ENCODE measurements at places on chromosomes 2 and 18. TPM values are rescaled to one million over a fixed set of nuclear protein-coding genes. Genes with fewer than 3 reads are reported as not detected.
A peak's percentile ranks its signal among the peaks of the same experiment; 100 is the strongest.

The VWA3B gene
- total RNA-seq: not detected

The MARS2 gene
- total RNA-seq: 4.4 TPM

The ZNF396 gene
- 0.94 TPM for total RNA-seq

The GPR39 gene
- total RNA-seq: 1.0 TPM

The DNAJB2 gene
- 33.3 TPM for total RNA-seq

The DOCK10 gene
- total RNA-seq: 2.0 TPM

DNA sequence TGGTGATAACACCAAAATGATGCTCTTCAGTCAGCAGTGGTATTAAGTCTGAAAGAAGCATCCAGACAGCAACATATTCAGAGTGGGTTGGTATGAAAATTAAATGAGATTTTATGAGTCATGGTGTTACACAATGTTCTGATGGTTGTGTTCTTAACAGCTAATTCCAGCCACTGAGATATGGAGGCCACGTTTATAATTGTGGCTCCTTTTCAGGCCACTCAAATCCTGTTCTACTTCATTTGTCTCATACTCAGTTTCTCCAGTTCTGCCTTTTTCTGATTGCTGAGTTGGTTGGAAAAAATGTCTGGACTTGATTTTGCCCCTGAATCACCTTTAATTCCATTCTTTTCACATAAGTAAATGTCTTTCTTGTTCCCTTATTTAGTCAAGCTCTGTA lies 162.7 kb upstream of the COL3A1 start:
- no peak for DNase-seq

DNA sequence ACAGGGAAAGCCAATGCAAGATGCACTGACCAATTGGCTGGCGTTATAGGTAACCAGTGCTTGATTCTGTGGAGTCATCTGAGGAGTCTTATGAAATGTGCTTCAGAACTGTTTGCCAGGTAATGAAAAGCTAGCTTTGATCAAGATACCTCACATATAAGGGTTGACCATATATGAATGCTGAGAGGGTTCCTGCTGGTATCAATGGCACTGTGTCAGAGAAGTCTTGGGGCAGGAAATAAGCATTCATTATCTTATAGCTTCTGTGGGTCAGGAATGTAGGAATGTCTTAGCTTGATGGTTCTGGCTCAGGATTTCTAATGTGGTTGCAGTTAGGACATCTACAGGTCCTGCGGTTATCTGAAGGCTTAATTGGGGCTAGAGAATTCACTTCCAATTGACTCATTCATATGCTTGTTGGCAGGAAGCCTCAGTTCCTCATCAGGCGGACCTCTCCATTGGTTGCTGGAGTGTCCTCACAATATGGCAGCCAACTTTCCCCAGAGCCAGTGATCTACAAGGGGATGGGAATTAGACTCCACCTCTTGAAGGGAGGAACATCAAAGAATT lies 22.1 kb upstream of the TCF7L1 start:
- no peak for DNase-seq

DNA sequence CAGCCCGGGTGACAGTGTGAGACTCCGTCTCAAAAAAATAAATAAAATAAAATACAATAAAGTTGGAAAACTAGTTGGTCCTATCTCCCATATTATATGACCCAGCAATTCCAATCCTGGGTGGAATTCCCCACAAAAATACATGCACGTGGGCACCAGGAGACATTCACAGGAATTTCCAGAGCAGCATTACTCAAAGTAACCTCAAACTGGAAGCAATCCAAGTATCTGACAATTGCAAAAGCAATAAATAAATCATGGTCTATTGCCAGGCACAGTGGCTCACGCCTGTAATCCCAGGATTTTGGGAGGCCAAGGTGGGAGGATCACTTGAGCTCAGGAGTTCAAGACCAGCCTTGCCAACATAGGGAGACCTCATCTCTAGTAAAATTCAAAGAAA lies 101.2 kb upstream of the MAP4K4 start:
- no peak for DNase-seq

DNA sequence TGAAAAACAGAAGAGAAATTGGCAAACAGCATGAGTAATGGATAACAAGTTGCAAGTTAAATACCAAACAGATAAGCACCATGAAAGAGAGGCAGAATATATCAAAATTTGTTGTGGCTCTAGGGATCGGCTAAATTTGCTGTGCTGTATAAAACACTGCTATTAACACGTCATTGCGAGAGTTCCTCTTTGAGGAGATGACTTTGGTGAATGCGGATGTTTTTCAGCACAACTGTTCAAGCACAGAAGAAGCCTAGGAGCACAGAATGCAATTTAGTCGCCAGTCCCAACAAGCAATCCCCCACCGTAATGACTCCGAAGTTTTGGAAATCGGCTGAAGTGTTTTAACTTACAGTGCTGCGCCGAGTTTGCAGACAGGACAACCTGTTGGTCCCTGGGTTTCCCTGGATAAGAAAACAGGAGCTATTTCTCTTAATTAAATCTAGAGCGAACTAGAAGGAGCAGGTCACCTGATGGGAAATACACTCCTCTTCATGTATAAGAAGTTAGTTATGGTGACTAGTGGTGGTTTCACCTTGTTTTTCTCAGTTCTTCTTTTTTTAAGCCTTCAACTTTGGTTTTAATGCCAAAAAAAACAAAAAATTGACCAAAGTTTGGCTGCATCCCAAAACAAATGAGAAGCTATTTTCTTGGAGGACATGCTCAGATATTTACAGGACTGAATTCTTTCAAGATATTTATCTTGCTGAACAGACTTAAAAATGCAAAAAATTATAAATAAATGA lies 454.1 kb upstream of the SALL3 start:
- no peak for DNase-seq

DNA sequence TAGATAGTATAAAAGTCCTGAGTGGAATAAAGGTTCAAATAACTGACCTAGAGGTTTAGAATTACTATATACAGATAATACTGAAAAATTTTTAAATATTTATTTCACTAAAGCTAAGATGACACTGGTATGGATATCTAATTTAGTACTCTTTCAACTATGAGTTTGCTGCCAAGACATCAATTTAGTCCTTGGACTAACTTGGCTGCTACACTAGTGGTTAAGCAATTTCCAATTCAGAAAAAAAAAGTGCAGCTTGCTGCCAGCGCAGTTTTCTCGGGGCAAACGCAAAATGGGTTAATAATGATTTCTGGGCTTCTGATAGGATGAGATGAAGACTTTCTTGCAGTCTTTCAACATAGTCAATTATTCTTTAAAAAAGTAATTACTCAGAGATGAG lies 10.8 kb downstream of the BUB1 start:
- no peak for DNase-seq

DNA sequence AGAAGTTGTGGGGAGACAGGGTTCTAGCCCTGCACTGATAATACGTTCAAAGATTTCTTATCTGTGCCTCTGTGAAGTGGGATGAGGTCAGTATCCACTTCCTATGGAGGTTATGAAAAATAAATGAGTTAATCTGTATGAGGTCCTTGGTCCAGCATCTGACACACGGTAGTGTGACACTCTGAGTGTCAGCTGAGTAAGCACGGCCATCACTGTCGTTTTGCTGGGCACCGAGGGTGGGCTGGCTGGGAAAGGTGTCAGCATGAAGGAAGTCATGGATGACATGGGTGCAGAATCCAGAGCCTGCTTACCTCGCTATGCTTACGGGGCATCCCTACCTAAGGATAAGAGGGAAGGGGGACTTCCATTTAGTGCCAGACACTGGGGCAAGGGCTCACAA lies 150.3 kb downstream of the INHBB start:
- no peak for DNase-seq

DNA sequence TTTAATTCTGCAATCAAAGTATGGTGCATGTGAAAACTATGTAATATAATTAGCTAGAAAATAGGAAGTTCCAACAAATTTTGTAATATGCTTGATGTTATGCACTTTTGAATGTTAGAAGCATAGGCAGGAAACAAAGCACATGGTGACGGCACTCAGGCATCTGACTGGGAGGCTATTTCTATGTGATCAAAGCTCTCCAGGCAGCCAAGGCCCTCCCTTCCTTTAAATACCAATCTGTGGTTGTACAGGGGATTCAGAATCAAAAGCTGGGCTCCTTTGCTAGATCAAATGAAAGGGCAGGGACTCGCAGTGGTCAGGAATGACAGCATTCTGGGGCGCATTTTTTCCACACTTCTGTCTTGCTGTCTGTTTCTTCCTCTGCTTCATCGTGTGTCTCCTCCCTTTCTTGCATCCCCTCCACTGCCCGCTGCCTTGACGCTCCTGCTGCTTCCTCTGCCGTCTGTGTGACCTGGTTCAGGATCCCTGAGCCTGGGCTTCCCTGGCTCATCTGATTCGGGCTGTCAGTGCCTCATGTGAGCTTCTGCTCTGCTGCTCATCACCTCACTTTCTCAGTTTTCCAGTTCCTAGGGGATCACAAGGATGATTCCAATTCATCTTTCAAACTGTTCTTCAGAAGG lies 30.9 kb downstream of the TMEM182 start:
- DNase-seq: no peak

GRCh38 chr18:47964053-47964452 lies 33.6 kb upstream of the SMAD2 start:
- no peak for DNase-seq

- no peak for DNase-seq
Observed at GRCh38 chr2:100981011-100981410, 21.1 kb upstream of the RPL31 start.

GRCh38 chr18:2236232-2236631 lies 335.1 kb downstream of the METTL4 start:
- DNase-seq: no peak

- DNase-seq: no peak
Observed at GRCh38 chr2:72394541-72395070, 246.9 kb upstream of the CYP26B1 start.

DNA sequence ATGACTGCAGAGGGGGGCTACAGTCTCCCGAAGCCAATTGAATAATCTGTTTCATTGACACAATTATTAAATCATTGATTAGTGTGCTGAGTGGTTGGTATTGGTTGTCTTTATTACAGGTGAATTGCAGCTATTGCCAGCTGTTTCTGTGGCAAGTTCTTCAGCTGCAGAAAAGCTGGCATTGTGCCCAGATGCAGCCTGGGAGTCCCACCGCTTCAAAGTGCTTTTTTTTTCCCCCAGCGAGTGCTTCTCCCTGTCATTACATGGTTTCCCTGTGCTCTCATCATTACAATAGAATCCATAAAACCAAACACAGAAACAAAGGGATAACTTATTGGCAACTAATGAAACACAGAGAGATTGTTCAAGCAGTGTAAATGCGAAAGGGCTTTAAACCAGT lies 164.7 kb downstream of the GRB14 start:
- no peak for DNase-seq

- DNase-seq: peak; percentile 51
Observed at GRCh38 chr2:118710481-118710880, 137.0 kb downstream of the EN1 start.

DNA sequence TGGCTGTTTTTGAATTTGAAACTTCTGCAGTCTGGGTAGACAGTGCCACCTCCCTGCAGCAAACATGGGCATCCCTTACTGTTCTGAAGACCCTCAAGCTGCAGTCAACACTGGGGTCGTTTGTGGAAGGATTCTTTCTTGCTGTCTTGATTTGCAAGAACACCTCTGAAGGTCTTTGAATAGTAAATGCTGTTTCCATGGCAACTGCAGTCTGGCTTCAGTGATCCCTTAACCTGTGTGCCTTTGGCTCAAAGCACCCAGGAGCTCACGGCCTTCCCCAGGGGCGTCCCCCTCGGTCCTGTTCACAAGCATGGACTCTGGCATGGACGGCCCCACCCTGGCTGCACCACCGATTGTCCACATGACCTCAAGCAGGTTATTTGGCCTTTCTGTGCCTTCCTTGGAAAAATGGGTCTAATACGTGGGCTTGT lies 38.3 kb downstream of the LRRFIP1 start:
- no peak for DNase-seq

DNA sequence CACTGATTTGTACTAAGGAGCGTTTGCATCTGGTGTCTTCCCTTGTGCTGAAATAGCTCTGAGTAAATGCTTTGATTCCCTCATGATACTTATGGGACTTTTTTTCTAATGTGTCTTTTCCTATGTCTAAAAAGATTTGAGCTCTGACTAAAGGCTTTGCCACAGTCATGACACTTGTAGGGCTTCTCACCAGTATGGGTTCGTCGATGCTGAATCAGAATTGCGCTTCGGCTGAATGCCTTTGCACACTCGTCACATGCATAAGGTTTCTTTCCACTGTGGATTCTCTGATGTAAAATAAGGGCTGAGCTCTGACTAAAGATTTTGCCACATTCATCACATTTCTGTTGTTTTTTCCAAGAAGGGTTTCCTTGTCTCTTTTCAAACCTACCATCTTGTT lies 8.0 kb downstream of the ZNF396 start:
- DNase-seq: no peak

DNA sequence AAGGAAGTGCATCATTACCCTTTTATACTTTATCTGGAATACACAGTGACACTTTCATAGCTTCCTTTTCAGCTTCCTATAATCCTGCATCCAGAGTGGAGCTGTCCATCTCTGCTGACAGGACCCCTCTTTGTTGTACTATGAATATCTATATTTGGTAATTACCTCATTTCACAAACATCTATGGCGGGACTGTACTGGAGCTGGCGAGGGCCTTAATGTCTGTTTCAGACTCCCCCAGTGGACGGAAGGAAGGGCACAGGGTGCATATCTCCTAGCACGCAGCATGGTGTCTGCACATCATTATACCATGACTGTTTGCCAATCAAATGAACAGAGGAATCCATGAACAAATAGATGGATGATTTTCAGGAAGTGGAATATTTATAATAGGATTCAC lies 142.3 kb downstream of the SOX11 start:
- no peak for DNase-seq
